ENCODE measurements at places on chromosomes 2 and 18.

DNA sequence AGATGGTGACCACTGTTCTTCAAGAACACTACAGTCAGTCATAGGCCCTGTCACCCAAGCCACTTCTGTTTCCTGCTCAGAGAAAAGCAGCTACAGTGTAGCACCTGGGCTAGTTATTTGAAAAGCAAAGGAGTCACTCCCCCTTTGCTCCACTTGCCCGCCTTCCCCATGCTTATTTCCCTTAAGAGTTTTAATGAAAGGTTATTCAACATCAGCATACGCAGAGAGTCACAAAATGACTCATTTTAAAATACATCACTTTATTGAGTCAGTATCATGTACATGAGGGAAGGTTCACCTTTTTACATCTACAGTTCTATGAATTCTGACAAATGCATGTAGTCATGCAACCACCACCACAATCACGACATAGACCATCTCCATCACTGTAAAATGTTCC is 71.3 kb downstream of the TNFRSF11A start:
- no peak for DNase-seq

DNA sequence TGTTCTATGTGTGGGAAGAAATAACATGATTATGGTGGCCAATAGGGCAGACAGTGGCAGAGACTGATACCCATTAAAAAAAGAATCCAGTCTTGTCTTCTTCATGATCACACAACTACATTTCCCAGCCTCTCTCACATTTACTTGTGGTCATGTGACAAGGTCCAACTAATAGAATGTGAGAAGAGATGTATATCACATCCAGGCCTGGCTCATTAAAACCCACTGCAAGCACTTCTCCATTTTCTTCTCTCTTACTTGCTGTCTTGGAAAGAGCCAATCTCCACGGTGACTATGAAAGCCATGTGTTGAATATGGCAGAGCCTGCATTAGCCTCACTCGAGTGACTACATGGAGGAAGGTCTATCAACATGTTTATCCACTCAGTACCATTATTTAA is 306.2 kb upstream of the ZEB2 start:
- no peak for DNase-seq

- DNase-seq = no peak
Observed at GRCh38 chr2:166565501-166565900, 71.5 kb upstream of the SCN7A start.

- DNase-seq = no peak
Observed at GRCh38 chr2:53476834-53477233, 290.8 kb upstream of the CHAC2 start.

DNA sequence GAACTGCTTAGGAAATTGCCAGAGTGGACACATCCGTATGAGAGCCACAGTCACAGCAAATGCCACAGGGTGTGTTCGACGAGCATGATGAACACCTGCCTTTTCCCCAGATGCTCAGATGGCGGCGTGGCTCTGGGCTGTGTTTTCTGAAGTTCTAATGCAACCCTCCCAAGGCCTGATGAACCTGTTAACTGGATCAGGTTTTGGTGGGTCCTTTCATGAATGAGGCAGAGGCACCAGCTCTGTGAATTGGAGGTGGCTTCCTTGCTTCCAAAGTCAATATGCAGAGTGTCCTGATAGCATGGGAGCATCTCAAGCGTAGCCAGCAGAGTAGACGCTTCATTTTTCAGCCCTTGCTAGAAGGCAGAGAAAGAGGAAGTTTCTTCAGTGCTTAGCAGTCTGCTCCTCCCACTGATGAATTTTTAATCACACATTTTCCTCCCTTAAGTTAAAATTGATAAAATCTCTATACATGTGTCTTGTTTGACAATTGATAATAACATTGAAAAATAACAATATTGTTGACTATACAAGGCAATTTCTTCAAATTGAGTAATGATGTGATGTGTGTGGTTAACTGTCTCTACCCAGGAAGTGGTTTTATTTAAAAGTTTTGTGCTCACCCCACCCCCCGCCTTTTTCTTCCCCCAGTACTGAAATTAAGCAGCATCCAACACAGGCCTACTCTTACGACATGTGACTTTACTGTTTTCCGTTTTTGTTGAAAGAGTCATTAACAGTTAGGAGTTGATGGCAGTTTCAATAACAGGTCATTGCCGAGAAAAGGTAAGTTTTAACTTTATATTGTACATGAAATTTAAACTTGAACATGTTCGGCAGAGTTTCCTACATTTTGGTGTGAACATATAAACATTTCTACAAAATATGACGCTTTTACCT is at the start of gene ARHGAP15:
Gene ARHGAP15, plus strand, starts transcription at position 739 of the 900 bp plus-strand sequence.
- DNase-seq = peak; percentile 61

- DNase-seq = no peak
Observed at GRCh38 chr2:241775223-241776177, 1.1 kb upstream of the GAL3ST2 start.

DNA sequence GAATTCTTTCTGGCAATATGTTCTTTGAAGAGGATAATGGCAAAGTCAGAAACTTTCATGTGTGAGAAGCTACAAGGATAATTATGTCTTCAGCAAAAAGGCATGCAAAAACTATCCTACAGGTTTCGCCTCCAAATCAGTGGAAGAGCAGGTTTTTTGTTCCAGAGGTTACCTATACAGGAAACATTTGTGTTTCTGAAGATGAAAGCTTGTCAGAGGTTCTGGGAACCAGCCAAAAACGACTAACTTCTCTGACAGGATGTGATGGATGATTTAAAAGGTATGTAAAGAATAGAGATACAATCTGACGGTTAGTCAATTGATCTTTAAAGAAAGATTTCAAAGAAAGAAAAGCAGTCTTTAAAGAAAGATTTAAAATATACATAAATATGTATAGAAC is 37.6 kb downstream of the RND3 start:
- DNase-seq = no peak

DNA sequence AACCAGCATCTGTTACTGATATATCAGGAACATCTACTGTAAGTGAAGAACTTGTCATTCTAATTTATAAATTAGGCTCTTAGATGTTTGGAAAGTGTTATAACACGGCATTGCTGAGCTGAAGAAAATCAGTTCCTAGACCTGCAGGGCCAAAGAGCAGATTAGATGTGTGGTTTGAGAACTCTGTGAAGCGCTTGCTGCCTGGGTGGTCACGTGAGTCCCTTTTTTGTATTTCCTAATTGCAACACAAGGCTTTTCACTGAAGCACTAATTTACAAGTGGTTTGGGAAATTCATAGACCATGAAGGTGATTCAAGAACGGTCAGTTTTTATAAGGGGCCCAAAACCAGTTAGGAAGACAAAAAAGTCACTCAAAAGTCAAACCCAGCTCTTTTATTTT is 106.9 kb upstream of the SP3 start:
- DNase-seq = no peak

GRCh38 chr2:240111253-240111652 is 24.9 kb downstream of the COPS9 start:
- DNase-seq = no peak

- DNase-seq = no peak
Observed at GRCh38 chr2:8490166-8490721, 191.6 kb upstream of the ID2 start.

DNA sequence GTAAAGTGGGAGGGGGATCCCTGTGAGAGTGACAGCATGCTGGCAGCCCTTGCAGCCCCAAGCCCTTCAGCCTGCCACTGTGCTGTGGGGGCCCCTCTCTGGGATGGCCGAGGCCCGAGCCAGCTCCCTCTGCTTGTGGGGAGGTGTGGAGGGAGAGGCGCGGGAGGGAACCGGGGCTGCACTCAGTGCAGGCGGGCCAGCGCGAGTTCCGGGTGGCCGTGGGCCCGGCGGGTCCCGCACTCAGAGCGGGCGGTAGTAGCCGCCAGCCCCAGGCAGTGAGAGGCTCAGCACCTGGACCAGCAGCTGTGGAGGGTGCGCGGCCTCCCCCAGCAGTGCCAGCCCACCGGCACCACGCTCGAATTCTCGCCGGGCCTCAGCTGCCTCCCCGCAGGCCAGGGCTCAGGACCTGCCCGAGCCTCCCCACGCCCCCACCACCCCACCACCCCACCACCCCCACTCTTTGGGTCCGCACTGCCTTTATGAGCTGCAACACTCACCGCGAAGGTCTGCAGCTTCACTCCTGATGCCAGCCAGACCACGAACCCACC is 208.1 kb downstream of the CDH19 start:
- DNase-seq = no peak

- no peak for DNase-seq
Observed at GRCh38 chr2:220011859-220012258, 384.4 kb downstream of the SLC4A3 start.

GRCh38 chr2:75500633-75501032 is 60.1 kb downstream of the EVA1A start:
- DNase-seq = no peak

GRCh38 chr2:119531292-119531691 is 7.0 kb upstream of the SCTR start:
- no peak for DNase-seq

- no peak for DNase-seq
Observed at GRCh38 chr2:236284208-236284607, 20.0 kb upstream of the ASB18 start.

DNA sequence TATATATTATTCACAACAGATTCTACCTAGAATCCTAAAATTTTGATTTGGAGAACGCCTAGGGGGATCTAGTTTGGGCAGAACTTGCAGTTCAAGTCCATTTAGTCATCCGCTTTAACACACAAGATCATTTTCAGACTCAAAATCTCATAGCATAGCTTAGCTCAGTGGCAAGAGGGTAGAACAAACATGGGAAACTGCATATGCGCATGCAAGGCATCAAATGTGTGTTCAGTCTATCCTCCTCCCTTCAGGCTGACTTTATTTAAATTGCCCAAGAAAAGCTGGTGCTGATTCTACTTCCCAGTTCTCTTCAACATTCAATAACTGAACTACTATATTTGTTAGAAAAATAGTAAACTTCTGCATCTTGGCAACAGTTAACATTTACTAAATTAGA is 79.6 kb upstream of the NRXN1 start:
- DNase-seq = no peak

DNA sequence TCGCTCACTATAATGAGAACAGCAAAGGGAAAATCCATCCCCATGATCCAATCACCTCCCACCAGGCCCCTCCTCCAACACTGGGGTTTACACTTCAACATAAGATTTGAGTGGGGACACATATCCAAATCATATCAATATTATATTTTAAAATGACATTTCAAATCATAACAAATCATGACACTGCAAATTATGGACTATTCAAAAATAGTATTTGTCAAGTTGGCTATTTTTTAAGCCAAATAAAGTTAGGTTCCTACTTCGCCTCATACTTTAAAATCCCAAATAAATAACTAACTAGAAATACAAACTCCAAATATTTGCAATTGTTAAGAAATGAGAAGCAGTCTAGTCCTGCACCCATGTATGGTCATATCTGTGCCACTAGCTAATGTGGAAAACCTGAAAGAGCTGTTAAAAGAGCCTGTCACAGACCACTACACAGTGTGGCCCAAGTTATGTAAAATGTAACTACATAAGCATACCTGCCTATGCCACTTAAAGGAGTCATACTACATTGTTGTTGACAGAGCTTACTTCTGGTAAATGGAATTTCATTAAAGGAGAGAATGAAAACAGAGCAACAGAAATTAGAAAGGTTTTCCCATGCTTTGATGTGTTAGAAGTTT is 334.7 kb upstream of the GULP1 start:
- DNase-seq = no peak

- DNase-seq = no peak
Observed at GRCh38 chr2:218694405-218695145, 16.1 kb upstream of the TTLL4 start.

GRCh38 chr2:237691029-237691907 is 63.9 kb downstream of the LRRFIP1 start:
- DNase-seq = no peak

DNA sequence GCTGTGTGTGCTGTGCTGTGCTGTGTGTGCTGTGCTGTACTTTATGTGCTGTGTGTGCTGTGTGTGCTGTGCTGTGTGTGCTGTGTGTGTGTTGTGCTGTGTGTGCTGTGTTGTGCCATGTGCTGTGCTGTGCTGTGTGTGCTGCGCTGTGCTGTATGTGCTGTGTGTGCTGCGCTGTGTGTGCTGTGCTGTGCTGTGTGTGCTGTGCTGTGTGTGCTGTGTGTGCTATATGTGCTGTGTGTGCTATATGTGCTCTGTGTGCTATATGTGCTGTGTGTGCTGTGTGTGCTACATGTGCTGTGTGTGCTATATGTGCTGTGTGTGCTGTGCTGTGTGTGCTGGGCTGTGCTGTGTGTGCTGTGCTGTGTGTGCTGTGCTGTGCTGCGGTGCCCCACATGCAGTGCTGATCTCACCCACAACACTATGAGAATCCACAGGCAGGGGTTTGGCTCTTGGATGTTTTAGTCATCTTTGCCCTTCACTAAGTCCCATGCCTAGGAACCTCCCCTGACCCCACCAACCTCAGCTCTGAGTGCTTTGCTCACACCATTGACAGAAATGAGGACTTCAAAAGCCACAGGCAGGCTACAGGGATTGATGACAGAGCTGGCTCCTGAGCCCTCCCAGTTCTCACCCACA is 30.5 kb upstream of the MAL start:
- no peak for DNase-seq

GRCh38 chr2:207229161-207229560 is 63.4 kb upstream of the KLF7 start:
- DNase-seq = no peak

GRCh38 chr2:42350434-42351063 is 10.5 kb downstream of the COX7A2L start:
- DNase-seq = no peak

DNA sequence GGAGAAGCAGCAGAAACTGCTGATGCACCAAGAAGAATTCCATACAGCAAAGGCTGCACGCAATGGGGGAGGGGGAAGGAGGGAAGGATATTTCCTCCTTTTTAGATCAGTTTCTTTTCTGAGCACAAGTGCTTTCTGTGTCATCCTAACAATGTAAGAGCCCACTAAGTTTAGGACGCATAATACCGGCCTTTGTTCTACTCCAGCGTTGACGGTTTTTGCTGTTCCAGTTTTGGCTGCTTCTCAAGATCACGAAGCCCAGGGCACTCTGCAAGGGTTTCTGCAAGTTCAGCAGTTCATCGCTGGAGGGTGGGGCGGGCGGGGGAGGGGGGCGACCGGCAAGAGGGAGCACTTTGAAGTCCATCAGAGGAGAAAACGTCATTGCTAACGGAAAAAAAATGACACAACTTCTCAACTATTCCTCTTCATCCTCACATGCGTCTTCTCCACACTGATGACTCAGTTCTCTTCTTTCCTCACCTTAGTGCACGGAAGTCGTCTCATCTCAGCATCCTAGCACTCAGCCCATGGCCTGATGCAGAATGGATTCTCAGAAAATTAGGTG is 8.7 kb downstream of the FAM178B start:
- no peak for DNase-seq

GRCh38 chr2:214839464-214839863 is 30.0 kb upstream of the BARD1 start:
- no peak for DNase-seq

DNA sequence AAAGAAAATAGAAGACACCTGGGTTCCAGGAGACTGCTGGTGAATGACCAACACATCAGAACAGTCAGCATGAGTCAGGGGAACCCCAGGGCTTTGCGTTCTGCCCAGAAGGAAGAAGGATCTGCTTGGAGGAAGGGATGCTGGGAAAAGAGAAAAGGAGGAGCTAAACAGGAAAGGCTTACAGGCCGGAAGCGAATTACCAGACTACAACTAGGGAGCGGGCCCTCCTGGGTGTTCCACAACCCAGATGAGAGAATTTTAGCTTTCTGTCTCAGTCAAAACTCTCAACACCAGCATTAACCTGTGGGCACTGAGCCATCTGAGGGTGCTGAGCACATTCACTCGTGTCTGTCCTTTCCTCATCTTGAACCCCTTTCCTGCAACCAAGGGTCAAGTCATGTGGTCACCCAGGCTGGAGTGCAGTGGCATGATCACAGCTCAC is 19.2 kb downstream of the CDC42EP3 start:
- no peak for DNase-seq

All from activated CD8-positive, alpha-beta memory T cell treated with anti-CD3 and anti-CD28 coated beads for 4 hours (primary cell).